Uterus (tissue), 4 donors: ENCODE measurements at places on chromosomes 1 and 21.
A peak's percentile ranks its signal among the peaks of the same experiment; 100 is the strongest.

- H3K36me3 ChIP-seq, result no peaks in the 10 kb centered on the region
- no peak overlapping the region for H3K27ac ChIP-seq
- H3K27me3 ChIP-seq, result no peaks in the 10 kb centered on the region
- H3K4me3 ChIP-seq, result no peak overlapping the region
- H3K4me1 ChIP-seq, result peaks cover 3% of the 10 kb centered on the region
- DNase-seq, result peak; percentile 77
Observed at GRCh38 chr1:53470155-53470554, 11.0 kb downstream of the DMRTB1 start.

- H3K36me3 ChIP-seq, result no peaks in the 10 kb centered on the region
- H3K27ac ChIP-seq, result peak overlapping the region; percentile 91
- DNase-seq, result peak; percentile 18
- H3K4me3 ChIP-seq, result no peak overlapping the region
- H3K4me1 ChIP-seq, result no peaks in the 10 kb centered on the region
Observed at GRCh38 chr1:178727014-178727895, 2.2 kb downstream of the RALGPS2 start.

GRCh38 chr1:35656863-35657232 is 15.5 kb upstream of the PSMB2 start:
- DNase-seq, result no peak
- no peak overlapping the region for H3K4me3 ChIP-seq
- no peaks in the 10 kb centered on the region for H3K36me3 ChIP-seq
- H3K4me1 ChIP-seq, result no peaks in the 10 kb centered on the region
- H3K27ac ChIP-seq, result no peak overlapping the region
- no peaks in the 10 kb centered on the region for H3K27me3 ChIP-seq

DNA sequence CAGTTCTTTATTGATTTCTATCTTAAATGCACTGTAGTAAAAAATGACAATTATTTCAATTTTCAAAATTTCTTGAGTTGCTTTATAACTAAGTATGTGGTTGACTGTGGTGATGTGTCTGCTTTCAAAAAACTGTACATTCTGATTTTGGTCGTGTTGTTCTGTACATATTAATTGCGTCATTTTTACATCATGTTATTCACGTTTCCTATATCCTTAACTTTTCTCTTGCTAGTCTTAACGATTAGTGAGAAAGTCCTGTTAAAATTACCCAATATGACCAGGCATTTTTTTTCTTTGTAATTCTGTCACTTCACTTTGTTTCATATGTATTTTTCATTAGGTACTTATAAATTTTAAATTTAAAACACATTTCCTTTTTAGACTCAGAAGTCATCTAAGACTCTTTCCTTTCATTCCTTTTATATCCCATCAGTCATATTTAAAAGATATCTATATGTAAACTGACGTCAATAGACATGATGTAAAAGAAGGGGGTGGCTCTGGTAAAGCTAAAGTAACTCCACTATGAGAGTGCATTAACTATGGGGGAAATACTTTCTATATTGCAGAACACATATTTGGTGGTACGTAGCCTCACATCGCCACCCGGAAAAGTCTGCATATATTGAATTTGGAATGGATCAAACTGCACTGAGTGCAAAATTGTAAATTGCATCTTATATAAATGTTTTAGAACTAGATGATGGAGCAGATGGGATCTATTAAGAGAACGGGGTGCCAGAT is 1.1 kb upstream of the COA6 start:
- no peak for DNase-seq
- no peaks in the 10 kb centered on the region for H3K27me3 ChIP-seq
- peak overlapping the region; percentile 84 for H3K4me3 ChIP-seq
- H3K27ac ChIP-seq, result no peak overlapping the region
- no peaks in the 10 kb centered on the region for H3K4me1 ChIP-seq

- no peaks in the 10 kb centered on the region for H3K27me3 ChIP-seq
- no peak for DNase-seq
- H3K4me1 ChIP-seq, result peaks cover 4% of the 10 kb centered on the region
- peak overlapping the region; percentile 79 for H3K27ac ChIP-seq
Observed at GRCh38 chr1:155379631-155380090, 59.0 kb downstream of the RUSC1 start.

DNA sequence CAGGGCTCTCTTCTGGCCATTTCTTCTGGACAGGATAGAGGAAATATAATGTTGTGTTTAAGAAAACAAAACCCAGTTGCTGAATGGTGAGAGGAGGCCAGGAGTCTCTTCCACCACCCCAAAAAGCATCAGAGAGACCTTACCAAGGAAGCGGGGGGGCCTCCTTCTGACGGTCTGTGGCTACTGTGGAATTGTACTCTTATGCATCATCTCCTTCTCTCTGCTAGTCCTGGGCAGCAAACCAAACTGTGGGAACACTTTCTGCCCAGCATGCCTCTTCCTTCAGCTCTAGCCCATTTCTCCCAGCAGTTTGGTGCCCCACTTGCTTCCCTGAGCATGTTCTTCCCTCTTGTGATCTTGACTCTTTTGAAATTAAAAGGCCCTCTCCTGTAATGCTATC is 157.7 kb downstream of the HHIPL2 start:
- H3K36me3 ChIP-seq, result no peaks in the 10 kb centered on the region
- no peak overlapping the region for H3K27ac ChIP-seq
- no peaks in the 10 kb centered on the region for H3K27me3 ChIP-seq

GRCh38 chr21:34687065-34687464 is 18.3 kb downstream of the CLIC6 start:
- DNase-seq, result no peak
- H3K27ac ChIP-seq, result no peak overlapping the region
- H3K4me3 ChIP-seq, result no peak overlapping the region
- H3K36me3 ChIP-seq, result no peaks in the 10 kb centered on the region
- no peaks in the 10 kb centered on the region for H3K27me3 ChIP-seq
- H3K4me1 ChIP-seq, result no peaks in the 10 kb centered on the region

DNA sequence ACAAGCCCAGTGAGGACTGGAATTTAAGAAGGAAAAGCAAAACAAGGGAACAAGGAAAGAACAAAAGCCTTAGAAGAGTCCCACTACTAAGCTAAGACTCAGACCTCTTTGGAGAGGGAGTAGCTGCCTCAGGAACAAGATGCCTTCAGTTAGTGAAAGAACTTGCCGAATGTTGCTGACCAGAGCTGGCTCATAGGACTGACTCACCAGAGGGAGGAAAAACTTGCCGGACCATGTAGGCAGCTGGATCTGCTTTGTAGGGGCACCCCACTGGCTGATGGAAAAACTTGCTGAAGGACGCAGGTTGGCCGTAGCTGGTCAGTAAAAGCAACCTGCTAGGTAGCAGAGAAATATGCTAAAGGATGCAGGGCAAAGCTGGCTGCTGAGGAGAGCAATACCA is 15.3 kb upstream of the ZSWIM5 start:
- no peak overlapping the region for H3K27ac ChIP-seq
- H3K36me3 ChIP-seq, result no peaks in the 10 kb centered on the region
- no peak overlapping the region for H3K4me3 ChIP-seq
- no peaks in the 10 kb centered on the region for H3K4me1 ChIP-seq
- DNase-seq, result no peak

- DNase-seq, result no peak
- no peaks in the 10 kb centered on the region for H3K36me3 ChIP-seq
- H3K27me3 ChIP-seq, result no peaks in the 10 kb centered on the region
- no peaks in the 10 kb centered on the region for H3K4me1 ChIP-seq
- no peak overlapping the region for H3K27ac ChIP-seq
- H3K4me3 ChIP-seq, result no peak overlapping the region
Observed at GRCh38 chr1:204323887-204324286, 35.8 kb downstream of the PLEKHA6 start.

DNA sequence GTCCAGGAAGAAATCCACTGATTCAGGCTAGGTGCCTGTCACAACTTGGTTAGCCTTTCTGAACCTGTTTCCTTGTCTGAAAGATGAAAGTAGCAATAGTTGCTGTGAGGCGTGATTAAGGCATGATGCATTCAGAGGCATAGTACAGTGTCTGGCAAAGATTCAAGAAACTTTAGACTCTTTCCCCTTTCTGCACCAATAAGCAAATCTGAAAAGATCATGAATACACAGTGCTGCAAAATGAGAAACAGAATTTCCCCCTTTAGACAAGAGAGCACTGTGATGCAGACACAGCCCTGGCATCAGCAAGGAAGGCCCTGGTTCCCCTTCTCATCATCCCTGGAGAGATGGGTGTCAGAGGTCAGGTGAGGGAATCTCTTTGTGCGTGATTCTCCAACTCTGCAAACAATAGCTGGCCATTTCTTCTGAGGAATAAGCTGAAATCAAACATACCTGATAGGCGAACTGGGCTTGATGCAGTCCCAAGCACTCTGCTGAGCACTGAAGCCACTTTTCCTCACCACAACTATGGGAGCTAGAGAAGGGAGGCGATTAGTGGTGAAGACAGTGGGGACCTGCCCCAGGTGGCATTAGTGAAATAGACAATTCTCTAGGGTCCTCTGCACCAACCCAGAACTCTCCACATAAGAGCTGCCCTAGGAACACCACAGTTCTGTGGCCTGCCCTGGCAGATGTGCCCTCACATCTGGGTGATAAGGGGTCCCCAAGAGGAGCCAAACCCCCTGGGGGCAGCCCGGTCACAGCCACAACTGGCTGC is 41.7 kb downstream of the ITPKB start:
- no peaks in the 10 kb centered on the region for H3K27me3 ChIP-seq
- H3K36me3 ChIP-seq, result no peaks in the 10 kb centered on the region
- H3K4me3 ChIP-seq, result no peak overlapping the region
- no peak overlapping the region for H3K27ac ChIP-seq

DNA sequence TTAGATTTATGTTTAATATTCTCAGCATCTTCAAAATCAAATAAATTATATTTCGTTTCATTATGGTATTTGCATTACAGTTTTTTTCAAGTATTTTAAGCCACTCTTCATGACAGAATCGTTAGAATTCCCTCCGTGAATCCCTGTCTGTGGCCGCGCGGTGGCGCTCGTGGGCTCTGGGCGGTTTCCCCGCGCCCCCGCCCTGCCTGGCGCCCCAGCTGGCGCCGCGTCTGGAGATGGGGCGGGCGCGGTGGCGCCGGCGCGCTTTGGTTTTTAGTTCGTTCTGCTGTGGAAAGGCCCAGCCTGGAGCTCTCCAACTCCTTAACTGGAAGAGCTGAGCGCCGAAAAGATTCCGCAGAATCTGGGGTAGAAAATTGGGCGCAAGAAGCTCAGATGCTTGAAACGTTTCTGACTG is 25.7 kb downstream of the PRMT2 start:
- peak overlapping the region; percentile 49 for H3K27ac ChIP-seq
- no peaks in the 10 kb centered on the region for H3K36me3 ChIP-seq
- peak; percentile 65 for DNase-seq
- H3K4me3 ChIP-seq, result peak overlapping the region; percentile 24
- no peaks in the 10 kb centered on the region for H3K27me3 ChIP-seq
- H3K4me1 ChIP-seq, result no peaks in the 10 kb centered on the region

DNA sequence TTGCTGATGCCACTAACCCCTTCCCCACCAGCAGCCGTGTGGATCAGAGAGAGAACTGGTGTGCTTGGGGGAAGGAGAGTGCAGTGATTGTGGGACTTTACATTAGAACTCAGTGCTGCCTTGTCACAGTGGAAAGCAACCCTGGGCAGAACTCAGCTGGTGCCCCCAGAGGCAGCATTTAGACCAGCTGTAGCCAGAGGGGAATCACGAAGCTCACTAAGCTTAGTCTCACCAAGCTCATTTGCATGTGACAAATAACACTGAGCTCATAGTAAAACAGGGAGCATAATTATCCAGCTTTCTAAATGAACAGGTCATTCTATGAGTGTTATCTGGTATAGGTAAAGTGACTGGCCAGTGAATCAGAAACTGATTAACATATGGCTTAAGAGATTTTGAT is 9.8 kb upstream of the SMAP2 start:
- DNase-seq, result no peak
- H3K27ac ChIP-seq, result no peak overlapping the region
- no peaks in the 10 kb centered on the region for H3K4me1 ChIP-seq
- no peaks in the 10 kb centered on the region for H3K27me3 ChIP-seq
- H3K36me3 ChIP-seq, result no peaks in the 10 kb centered on the region

- no peaks in the 10 kb centered on the region for H3K27me3 ChIP-seq
- H3K36me3 ChIP-seq, result no peaks in the 10 kb centered on the region
- H3K4me1 ChIP-seq, result no peaks in the 10 kb centered on the region
- no peak overlapping the region for H3K4me3 ChIP-seq
- no peak for DNase-seq
Observed at GRCh38 chr1:24957808-24958752, 28.0 kb upstream of the RUNX3 start.

DNA sequence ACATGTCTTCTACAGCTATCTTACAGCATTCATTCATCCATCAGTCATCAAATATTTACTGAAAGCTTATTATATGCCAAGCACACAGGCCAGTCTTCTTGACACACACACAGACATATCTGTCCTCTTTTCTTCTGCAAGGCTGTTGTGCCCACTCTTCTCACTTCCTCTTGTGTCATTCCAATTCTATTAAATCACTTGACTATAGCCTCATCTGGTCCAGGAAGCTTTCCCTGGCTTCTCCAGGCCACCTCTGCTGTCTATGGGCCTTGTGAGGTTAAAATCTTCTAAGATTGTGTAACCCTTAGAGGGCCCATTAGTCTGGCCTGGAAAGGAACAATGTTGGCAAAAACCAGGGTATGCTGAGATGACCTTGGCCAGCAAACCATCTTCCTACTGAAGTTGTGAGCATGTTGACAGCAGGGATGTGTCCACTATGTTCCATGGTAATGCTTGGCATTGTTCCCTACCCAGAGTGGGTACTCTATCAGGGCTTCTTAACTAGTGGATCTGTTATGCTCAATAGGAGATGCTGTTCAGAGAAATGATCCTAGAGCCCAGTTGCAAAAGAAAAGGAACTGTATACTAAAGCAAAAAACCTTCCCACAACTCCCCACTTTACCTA is 5.3 kb downstream of the TRAF3IP3 start:
- no peak for DNase-seq
- no peaks in the 10 kb centered on the region for H3K4me1 ChIP-seq
- H3K36me3 ChIP-seq, result no peaks in the 10 kb centered on the region
- H3K4me3 ChIP-seq, result no peak overlapping the region
- H3K27ac ChIP-seq, result no peak overlapping the region

DNA sequence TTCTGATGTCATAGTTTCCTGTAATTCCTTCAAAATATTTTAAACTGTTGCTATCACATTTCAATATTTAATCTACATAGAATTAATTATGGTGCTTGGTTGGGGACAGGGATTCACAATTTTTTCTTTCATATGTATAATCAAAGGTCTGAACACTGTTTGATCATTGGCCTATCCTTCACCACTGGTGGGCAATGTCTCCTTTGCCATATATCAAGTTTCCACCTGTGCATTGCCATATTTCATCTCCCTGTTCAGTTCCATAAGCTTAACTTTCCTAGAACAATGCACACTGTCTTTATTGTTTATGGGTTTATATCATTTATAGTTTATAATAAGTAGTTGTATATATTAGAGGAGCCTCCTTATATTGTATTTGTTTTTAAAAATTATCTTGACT is 374.9 kb upstream of the PTBP2 start:
- DNase-seq, result no peak
- H3K4me1 ChIP-seq, result no peaks in the 10 kb centered on the region
- H3K27ac ChIP-seq, result no peak overlapping the region
- no peaks in the 10 kb centered on the region for H3K36me3 ChIP-seq
